Aorta (tissue), 5 donors: ENCODE measurements at places on chromosomes 12 and 14. TPM values are rescaled to one million over a fixed set of nuclear protein-coding genes. Genes with fewer than 3 reads are reported as not detected.

GRCh38 chr14:89399594-89400068, 17.4 kb downstream of the FOXN3 start:
- no peak for DNase-seq

The GZMH gene
- 1.9 TPM for total RNA-seq

- DNase-seq, result no peak
Observed at GRCh38 chr14:100526632-100527031, 60.6 kb downstream of the BEGAIN start.

DNA sequence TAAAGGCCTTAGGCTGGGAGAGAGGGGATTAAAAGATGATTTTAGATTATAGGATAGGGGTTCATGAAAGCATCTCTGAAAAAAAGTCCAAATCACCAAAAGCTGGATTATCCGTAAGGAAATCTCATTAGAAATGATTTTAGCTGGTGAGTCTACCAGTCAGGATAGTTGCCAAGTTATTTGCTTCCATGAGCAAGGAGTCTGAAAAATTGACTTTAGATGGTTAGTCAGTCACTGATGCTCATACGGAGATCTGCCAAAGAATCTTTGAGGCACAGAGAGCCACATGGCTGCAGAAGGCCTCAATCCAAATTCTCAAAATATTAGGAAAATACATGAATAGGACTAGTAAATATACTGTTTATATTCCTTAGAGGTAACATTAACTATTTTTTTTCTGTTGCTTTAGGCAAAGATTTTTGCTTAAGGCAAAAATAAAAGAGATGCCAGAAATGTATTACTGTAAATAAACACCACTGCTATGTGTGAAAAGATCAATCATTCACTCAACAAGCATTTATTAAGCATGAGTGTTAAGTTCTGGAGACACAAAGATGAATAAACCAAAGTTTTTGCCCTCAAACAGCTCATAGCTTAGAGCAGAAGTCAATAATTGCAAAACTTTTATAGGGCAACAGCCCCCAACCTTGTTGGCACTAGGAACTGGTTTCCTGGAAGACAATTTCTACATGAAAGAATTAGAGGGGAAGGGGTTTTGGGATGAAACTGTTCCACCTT, 105.2 kb downstream of the BBS10 start:
- no peak for DNase-seq

- no peak for DNase-seq
Observed at GRCh38 chr14:70887737-70888499, 19.3 kb upstream of the PCNX1 start.

The IL26 gene
- total RNA-seq, result not detected

- DNase-seq, result no peak
Observed at GRCh38 chr12:111451649-111452129, 46.0 kb downstream of the SH2B3 start.

The ERG28 gene
- 11.5 TPM for total RNA-seq

DNA sequence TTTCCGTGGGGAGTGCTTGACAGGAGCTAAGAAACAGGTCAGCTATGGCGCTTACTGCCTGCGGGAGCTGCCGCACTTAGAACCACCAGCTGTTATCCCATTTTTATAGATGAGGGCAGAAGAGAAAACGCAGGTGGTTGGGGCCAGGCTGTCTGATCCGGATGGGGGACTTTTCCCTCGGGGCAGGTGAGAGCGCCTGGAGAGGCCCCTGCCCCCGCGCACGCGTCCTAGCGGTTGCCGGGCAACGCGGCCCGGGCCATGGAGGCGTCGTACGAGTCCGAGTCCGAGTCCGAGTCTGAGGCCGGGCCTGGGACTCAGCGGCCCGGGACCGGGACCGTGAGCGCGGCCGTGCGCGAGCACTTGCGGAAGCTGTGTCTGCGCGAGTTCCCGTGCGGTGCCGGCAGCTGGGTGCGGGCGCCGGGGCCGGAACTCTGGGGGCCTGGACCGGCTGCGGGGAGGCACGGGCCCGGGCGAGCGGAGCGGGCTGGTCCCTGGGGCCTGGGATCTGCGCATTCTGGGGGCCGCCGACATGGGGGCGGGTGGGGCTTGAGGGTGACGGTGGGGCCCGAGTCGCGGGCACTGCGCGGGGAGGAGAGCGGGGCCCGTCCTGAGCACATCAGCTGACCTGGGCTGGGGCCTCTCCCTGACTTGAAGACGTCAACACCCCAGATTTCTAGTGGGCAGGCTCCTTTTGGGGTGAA, at the start of gene LRRC43:
Gene LRRC43 (plus strand): TSS at position 237 of the 701 bp plus-strand sequence. CDS start 22 bp downstream, at position 259.
- no peak for DNase-seq

The RASSF9 gene
- 6.5 TPM for total RNA-seq

- DNase-seq, result no peak
Observed at GRCh38 chr14:21267886-21268616, 1.2 kb downstream of the HNRNPC start.

The PTPRQ gene
- total RNA-seq, result 2.2 TPM

- DNase-seq, result no peak
Observed at GRCh38 chr14:78834766-78835451, 664.7 kb downstream of the NRXN3 start.

The EIF2S3B gene
- 0.45 TPM for total RNA-seq

GRCh38 chr14:104321088-104321801, 182.9 kb downstream of the KIF26A start:
- DNase-seq, result no peak

GRCh38 chr14:91372671-91373495, 44.7 kb downstream of the CCDC88C start:
- DNase-seq, result no peak
